ENCODE measurements at places on chromosomes 5 and 9. TPM values are rescaled to one million over a fixed set of nuclear protein-coding genes. Genes with fewer than 3 reads are reported as not detected.

The WDR38 gene
- not detected for total RNA-seq

The SLC45A2 gene
- 0.32 TPM for total RNA-seq

The SELENOP gene
- 213 TPM for total RNA-seq

The LCP2 gene
- total RNA-seq = 10.9 TPM

The CBY3 gene
- not detected for total RNA-seq

The ZBTB34 gene
- total RNA-seq = 5.3 TPM

The CDC42SE2 gene
- total RNA-seq = 14.2 TPM

The SLC6A19 gene
- total RNA-seq = not detected

The SCAMP1 gene
- 44.1 TPM for total RNA-seq

The TMEM203 gene
- total RNA-seq = 41.3 TPM

All from right cardiac atrium (tissue), 5 donors.